ENCODE measurements at places on chromosomes 5 and 9.
A peak's percentile ranks its signal among the peaks of the same experiment; 100 is the strongest.

- DNase-seq = no peak
Observed at GRCh38 chr5:122112733-122113558, 16.4 kb upstream of the ZNF474 start.

DNA sequence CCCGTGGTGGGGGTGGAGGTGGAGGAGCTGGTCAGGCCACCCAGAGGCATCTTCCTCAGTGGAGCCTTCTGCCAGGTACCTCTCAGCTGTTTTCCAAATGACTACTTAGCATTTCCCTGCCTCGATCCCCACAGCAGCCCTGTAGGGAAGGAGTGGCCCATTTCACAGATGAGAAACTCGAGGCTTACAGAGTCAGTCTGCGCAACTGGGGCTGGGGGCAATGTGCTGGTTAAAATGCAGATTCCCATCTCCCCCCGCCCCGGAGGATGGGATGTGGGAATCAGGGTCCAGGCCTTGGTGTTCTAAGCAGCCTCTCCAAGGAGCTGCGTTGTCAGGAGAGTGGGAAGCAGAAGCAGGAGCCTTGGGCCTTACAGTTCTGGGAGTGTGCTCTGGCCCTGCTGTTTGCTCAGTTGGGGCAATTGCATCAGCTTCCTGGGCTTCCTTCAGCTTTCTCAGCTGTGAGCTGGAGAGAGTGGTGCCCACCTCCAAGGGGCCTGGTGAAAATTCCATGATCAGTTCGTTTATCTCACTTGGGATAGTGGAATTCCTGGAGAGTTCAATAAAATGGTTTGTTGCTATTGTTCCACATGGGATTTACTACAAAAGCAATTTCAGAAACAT lies 19.4 kb downstream of the ERGIC1 start:
- no peak for DNase-seq

GRCh38 chr9:11328326-11328725 lies 715.5 kb upstream of the PTPRD start:
- DNase-seq = no peak

DNA sequence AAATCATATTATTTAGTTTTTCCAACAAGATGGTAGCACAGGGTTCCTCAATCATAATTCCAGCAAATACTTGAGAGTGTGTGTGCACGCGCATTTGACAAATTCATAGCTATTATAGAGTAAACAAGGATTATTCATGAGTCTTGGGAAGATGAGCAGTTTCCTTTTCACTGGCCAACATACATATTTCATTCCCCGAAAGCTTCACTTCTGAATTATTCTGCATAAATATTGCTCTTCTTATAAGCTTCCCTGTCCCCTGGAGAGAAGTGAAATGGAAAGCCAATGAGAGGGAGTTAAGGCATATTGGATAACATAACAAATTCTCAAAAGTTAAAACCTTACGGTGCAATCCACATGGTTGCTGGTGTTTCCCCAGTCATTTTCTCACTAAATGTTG lies 386.4 kb upstream of the SEMA6A start:
- DNase-seq = no peak

- no peak for DNase-seq
Observed at GRCh38 chr9:132789719-132790118, 88.4 kb downstream of the AK8 start.

- DNase-seq = no peak
Observed at GRCh38 chr5:128412145-128412930, 125.7 kb downstream of the FBN2 start.

DNA sequence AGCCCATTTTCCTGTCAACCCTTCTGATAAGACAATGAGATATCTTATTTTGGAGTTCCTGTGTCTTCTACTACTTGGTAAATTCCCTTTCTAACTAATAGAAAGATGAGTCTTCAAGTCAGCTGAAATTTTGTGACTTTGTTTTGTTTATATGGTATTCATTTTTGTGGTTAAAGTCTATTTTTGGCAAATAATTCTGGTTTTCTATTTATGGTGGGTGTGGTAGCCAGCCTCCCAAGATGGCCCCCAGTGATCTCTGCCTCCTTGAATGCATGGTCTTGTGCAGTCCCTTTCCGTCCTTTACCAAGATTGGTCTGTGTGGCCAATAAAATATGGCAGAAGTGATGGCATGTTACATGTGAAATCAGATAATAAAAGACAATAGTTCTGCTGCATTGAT lies 91.5 kb downstream of the NR3C1 start:
- DNase-seq = no peak

GRCh38 chr5:14017904-14018303 lies 73.4 kb upstream of the DNAH5 start:
- DNase-seq = no peak

DNA sequence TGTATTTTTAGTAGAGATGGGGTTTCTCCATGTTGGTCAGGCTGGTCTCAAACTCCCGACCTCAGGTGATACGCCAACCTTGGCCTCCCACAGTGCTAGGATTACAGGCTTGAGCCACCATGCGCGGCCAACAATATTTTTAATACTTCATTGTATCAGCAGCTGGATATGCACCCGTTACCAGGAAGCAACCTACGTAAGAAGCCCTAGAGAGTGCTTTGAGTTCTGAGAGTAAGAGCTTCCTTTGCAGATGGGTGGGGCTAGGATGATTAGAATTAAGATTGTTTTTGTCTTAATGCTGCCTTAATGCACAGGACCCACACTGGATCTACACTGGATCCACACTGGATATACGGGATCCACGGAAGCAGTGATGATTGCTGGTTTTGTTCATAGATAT lies 123.9 kb upstream of the ABCA1 start:
- no peak for DNase-seq

- DNase-seq = no peak
Observed at GRCh38 chr5:135240781-135241360, 158.2 kb downstream of the MACROH2A1 start.

GRCh38 chr9:9469271-9469670 lies 1143.5 kb downstream of the PTPRD start:
- DNase-seq = no peak

DNA sequence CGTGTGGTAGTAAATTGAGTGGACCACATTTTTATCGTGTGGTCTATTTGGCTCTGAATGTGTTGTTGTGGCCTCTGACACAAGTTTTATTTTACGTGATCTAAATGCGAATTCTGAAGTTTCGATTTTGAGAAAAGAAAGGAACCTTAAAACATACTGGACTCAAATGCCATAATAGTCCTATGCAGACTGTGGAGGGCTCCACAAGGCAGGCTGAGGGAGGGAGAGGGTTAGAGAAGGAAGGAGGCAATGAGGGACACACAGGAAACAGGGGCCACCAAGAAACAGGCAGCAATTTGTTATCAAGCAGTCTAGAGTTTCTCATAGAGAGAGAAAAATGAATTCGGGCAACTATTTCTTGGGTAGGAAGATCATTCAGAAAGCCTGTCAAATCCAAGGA lies 110.4 kb upstream of the SEMA6A start:
- DNase-seq = no peak

DNA sequence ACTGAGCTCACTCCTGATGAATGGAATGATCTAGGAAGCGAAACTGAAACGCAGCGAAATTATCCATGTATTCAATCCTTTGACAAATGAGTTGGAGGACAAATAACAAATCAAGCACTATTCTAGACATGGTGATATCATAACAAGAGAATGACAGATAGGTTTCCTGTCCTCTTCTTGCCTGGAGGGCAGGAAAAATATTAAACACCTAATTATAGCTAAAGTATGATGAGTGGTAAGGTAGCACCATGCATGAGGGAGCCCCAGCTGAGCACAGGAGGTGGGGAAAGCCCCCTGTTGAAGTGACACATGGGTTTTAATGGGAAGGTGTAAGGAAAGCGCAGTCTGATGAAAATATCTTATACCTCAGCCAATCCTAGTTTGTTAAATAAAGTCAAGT lies 225.2 kb downstream of the NPR3 start:
- no peak for DNase-seq

GRCh38 chr5:121429761-121430160 lies 421.9 kb upstream of the FTMT start:
- DNase-seq = no peak

DNA sequence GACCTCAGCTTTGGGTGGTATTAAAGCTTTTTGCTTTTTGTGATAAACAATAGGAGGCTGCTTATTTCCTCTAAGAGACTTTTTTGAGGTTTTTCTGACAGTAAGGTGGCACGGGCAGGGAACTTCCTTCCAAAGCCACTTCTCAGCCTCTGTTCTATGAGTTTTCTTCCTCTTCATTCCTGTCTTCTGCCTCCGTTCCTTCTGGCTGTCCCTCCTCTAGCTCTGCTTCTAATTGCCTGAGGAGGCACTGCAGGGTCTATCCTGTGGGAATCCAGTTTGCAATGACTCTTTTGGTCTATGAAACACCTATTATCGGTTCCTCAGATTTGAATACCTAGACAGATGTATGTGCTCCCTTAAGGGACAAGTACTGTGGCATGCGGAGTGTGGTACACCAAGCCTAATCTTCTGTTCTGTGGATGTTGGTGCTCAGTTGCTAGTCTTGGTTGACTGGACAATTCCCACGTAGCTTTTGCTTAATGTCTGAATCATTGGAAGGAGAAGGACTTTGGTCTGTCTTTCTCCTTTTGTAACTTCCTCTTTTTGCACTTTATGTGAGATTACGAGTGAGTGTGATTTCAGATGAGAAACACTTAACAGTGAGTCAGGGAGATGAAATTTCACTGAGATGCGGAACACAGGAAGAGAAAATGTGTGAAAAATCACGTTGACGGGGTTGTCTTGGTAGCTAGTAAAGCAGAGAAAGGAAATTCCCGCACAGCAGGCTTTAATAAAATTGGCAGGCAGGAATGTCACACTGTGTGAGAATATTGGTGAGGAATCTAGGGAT lies 305.2 kb downstream of the EFNA5 start:
- DNase-seq = no peak

DNA sequence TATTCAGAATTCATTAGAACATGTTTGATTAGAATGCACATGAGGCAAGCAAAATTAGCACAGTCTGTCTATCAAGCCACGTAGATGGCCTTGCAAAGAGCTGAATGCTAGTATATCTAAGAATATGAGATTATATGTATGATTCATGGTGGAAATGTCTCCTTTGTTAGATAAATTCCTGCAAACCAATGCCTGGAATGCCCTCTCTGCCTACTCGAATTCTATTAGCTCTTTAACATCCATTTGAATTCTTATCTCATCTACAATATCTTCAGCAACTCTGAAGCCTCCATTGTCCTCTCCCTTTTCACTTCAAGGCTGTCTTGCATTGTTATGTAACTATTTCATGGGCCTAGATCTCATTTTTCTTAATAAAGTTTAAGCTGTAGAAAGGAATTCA lies 205.5 kb downstream of the TMC1 start:
- no peak for DNase-seq

- DNase-seq = no peak
Observed at GRCh38 chr9:97787551-97787950, 65.5 kb upstream of the FOXE1 start.

GRCh38 chr5:158224253-158224652 lies 365.3 kb upstream of the CLINT1 start:
- no peak for DNase-seq

DNA sequence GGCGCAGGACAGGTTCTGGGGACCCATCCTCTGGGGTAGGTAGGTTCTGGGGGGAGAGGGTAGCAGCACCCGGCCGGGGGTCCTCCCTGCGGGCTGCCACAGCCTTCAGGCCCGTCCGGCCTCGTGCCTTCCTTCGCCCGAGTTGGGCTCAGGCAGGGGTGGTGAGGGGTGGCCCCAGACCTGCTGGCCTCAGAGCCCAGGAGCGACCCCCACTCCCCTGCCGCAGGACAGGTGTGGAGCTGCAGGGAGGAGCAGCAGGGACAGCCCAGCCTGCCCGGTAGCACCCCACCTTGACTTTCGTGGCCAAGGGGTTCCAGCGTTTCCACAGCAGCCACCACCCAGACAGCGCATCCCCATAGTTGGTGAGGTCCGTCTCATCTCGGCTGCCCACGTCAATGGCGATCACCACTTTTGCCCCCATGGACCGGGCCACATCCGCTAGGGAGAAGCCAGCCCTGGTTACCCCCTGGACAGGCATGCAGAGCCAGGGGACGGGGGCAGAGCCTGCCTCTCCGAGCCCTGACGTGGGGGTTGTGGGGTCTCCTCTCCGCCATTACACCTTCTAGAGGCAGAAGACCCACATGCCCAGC lies 3.4 kb upstream of the NSMF start:
- no peak for DNase-seq

DNA sequence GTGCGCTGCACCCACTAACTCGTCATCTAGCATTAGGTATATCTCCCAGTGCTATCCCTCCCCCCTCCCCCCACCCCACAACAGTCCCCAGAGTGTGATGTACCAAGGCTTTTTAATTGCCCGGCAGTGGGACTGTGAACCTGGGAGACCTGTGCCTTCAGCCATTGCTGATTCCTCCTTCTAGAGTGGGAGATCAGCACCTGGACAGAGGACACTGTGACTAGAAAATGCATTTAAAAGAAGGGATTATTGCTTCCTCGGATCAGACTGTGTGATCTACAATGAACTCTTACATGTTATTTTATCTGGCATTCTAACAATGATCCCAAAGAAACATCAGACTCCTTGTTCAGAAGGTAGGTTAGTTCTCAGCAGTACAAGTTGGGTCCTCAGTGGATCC lies 25.9 kb downstream of the CTSL start:
- DNase-seq = no peak

GRCh38 chr9:35605351-35606137 lies 482 bp downstream of the TESK1 start:
- DNase-seq = peak; percentile 16

DNA sequence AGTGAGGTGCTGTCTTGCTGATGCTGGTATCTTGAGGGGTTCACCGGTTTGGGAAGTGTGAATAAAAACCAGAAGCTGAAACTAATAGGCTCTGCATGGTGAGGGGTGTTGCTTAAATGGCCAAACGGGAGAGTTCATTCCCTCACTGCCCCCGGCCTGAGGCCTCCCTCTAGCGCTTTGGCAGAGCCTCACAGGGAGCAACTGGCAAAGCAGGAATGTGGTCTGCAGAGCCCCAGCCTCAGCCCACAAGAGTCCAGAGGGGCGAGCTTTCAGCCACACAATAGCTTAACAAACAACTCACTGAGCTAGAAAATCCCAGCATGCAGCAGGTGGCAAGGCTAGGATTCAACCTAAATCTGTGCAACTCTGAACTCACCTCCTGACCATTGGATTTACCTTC lies 234.8 kb downstream of the MED10 start:
- DNase-seq = no peak

DNA sequence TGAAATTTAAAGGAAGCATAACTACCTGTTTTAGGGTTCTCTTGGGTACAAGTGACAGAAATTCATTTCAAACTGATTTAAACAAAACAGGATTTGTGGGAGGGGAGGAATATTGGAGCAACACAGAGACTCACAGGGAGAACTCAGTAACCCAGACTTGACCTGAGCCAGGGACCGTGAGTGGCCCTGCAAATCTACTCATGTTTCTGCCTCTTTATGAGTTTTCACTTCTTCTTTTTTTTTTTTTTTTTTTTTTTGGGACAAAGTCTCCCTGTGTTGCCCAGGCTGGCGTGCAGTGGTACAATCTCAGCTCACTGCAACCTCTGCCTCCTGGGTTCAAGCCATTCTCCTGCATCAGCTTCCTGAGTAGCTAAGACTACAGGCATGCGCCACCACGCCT lies 405.6 kb upstream of the ZNF608 start:
- no peak for DNase-seq

DNA sequence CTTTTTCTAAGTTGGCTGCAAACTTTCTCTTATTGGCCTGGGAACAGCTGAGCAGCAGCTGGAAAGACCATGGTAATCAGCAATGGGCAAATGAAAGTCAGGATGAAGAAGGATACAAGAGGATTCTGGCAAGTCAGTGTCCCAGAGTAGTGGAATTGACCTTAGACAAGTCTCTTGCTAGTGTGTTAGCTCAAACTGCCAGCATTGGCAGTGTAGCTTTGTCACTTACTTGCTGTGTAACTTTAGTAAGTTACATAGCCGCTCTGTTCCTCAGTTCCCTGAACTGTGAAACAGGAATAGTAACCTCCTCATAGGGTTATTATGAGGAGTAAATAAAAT lies 3.6 kb downstream of the ALDH1A1 start:
- no peak for DNase-seq

GRCh38 chr5:170753311-170753710 lies 30.2 kb upstream of the GABRP start:
- no peak for DNase-seq

Data from stimulated activated CD4-positive, alpha-beta T cell treated with anti-CD3 and anti-CD28 coated beads, Interleukin-12 subunit alpha, Interleukin-12 subunit beta, amount 100 ng/mL, for 48 hours (primary cell).